ENCODE measurements at places on chromosomes 4 and X.
A peak's percentile ranks its signal among the peaks of the same experiment; 100 is the strongest.

- DNase-seq = no peak
Measured at GRCh38 chr4:109576462-109576861, 16.4 kb downstream of the MCUB start.

- DNase-seq = no peak
Measured at GRCh38 chr4:1409079-1409478, 2.8 kb upstream of the NKX1-1 start.

DNA sequence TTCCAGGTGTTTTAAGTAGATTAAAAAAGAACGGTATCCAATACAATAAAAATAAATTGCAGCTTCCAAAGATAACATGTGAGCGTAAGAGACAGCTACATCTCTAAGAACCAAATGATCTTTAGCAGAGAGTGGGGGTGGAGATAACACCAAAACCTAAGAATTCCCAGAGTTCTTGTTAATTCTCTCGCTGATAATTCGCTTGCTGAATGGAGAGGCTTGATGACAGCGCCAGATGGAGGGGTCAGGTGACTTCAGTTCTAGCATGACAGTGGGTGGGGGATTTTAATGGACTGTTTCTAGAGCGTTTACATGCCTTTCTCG, 2.3 kb downstream of the CLCN4 start:
- no peak for DNase-seq

DNA sequence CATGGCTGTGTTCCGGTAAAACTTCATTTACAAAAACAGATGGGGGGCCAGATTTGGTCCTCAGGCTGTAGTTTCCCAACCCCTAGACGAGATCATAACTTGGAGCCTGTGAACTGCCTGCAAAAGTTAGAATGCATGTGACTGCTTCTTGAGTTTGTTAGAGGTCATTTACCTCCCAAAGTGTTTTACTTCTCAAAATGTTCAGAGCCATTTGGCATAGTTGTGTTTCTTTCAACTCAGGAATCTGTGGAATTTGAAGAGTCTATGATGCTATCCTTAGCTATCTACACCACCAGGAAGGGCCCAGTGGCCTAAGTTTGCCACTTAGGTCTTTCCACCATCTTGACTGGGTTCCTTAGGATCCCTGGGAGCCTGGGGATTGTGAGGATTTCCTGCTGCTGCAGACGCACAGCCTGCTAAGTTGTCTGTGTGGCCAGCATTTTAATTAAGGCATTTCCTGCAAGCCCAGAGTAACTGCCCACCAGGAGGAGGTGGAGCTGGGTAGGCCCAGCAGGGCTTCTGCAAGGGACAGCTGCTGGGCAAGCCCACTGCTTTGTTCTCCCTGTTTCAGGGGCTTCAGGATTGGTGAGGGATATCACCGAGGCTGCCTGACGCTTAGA, 53.1 kb downstream of the CCNI start:
- no peak for DNase-seq

- DNase-seq = no peak
Measured at GRCh38 chrX:137771537-137771936, 205.6 kb downstream of the ZIC3 start.

- no peak for DNase-seq
Measured at GRCh38 chrX:150942942-150943594, 40.1 kb upstream of the HMGB3 start.

GRCh38 chr4:172866421-172866820, 302.2 kb upstream of the GALNT7 start:
- DNase-seq = no peak

DNA sequence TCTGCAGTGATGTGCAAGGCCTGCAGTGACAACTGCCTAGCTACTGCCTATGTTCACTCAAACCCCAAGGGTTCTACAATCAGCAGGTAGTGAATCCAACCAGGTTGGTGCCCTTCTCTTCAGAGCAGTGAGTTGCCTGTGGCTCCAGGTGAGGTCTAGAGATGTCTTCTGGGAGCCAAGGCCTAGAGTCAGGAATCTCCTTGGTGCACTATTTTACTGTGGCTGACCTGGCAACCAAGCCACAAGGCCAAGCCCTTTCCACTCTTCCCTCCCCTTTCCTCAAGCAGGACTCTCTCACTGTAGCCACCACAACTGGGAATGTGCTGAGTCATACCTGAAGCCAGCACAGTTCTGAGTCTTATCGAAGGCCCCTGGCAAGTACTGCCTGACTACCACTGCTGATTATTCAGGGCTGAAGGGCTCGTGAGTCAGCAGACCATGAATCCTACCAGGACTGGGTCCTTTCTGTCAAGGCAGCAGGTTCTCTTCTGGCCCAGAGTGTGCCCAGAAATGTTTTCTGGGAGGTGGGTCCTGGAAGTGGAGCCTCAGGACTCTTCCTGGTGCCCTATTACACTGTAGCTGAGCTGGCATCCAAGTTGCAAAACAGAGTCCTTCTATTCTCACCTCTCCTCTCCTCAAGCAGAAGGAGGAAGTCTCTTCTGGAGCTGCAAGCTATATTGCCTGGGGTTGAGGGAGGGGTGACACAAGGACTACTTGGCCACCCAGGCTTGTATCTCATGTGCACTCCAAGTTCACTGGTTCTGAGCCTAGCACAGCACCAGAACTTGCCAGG, 111.6 kb downstream of the BTC start:
- DNase-seq = peak; percentile 7

- peak; percentile 17 for DNase-seq
Measured at GRCh38 chr4:37338972-37339371, 94.4 kb downstream of the NWD2 start.

DNA sequence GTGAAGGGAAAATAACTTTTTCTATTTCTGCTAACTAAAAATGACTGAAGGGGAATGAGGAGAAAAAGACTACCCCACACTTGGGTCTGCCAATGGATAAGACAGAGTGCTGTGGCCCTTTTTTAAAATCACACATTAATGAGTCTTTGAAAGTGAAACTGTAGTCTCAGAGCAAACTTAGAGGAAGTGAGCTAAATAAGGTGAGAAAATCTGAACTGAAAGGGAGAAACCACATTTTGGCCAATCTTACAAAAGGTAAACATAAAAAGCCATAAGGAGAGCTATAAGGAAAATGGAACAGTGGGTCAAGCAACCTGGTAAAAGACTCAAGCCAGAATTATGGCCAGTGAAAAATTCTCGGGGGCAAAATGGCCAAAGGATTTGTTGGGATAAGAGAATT, 755.1 kb upstream of the IGFBP7 start:
- DNase-seq = no peak

GRCh38 chr4:72817012-72817411, 248.0 kb upstream of the ADAMTS3 start:
- no peak for DNase-seq

DNA sequence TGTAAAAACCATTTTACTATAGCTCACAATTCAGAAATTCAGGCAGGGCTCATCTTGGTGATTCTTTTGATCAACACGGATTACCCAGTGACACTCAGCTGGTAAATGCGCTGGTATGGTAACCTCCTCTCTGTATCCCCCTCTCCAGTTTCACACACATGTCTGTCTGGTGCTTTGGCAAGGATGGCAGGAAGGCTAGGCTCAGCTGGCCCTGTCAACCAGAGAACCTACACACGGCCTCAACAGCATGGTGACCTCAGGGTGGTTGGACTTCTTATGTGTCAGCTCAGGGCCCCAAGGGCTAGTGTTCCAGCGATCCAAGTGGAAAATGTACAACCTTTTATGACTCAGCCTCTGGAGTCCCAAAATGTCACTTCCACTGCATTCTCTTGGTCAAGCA, 55.7 kb upstream of the EOLA2 start:
- no peak for DNase-seq

DNA sequence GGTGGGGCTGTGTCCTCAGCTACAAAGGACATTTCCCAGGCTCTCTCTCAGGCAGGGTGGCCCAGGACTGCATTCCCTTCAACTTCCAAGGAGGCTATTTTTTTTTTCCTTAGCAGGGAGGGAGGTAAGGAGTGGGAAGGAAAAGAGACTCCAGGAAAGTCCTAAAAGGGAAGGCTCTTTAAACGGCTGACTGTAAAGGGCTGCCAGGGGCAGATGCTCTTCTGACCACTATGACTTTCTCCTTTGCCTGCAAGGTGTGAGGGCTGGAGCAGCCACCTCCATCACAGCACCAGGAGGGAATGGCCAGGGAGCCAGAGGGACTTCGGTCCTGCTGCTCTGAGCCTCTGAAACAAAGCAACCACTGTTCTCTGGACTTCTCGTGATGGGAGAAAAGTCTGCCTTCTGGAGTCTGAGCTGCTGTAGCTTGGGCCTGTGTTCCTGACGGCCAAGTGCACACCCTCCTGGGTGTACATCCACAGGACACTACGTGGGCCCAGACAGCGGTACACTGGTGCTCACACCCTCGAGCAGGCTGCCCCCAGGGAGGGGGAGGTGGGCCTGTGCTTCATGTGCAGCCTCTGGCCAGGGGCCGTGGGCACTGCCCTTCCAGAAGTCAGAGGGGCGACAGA, 17.9 kb downstream of the NAT8L start:
- no peak for DNase-seq

DNA sequence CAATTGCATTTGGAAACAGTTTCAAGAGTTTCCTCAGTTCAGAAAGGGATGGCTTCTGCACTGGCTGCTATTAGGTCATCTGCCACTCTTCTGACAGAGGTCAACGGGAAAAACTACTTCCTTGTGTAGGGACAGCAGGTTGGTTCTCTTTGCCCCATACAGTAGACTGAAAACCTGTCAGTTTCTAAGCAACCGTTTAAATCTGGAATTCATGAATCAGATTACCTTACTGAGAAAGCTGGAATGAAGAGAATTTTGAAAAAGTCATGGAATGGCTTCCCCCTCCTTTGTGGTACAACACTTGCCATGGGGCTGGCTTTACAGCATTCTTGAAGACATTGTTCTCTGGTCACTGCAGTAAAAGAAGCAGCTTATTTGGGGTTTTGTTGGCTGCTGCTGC, 240.3 kb downstream of the IL1RAPL2 start:
- no peak for DNase-seq

DNA sequence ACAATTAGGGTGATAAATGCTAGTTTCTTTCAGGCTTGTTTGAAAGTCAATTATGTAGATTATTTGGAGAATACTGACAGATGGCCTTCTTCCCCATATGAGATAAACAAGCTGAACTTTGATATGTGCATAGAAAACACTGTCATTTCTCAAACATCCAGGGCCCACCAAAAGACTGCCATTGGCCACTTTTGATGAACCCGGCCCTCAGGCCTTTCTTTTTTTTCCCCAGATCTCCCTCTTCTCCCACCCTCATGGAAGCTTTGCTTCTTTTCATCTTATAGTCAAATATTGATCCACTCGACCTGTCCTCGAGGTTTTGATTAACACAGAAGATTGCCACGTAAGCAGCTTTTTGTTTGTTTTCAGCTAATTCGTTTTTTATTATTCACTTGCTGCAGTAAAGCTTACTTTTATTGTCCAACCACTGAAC, 377.4 kb downstream of the SMARCA1 start:
- no peak for DNase-seq

DNA sequence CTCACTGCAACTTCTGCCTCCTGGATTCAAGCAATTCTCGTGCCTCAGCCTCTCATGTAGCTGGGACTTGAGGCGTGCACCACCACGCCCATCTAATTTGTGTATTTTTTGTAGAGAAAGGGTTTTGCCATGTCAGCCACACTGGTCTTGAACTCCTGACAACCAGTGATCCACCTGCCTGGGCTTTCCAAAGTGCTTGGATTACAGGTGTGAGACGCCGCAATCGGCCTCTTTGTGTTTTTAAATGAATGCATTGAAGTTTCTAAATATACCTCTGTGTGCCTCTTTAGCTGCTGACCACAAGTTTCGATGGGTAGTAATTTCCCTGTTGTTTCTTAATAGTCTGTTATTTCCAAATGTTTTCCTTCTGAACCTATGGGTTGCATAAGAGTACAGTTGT, 765.3 kb upstream of the GRIA3 start:
- DNase-seq = no peak

DNA sequence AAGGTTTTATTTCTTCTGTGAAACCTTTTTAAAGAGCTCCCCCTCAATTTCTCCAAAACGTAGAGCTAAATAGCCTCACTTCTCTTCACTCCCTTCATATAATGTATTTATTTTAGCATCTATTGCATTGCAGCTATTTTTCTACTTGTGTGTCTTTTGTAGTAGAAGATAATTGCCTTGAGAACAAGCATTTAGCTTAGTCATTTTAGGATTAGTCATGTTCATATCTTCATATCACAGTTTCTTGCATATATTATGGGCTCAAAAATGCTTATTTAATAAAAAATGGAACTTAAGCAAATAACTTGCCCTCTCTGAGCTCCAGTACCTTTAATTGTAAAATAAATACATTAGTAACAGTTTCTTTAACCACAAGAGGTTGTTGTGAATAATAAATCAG, 72.1 kb upstream of the SPANXC start:
- no peak for DNase-seq

DNA sequence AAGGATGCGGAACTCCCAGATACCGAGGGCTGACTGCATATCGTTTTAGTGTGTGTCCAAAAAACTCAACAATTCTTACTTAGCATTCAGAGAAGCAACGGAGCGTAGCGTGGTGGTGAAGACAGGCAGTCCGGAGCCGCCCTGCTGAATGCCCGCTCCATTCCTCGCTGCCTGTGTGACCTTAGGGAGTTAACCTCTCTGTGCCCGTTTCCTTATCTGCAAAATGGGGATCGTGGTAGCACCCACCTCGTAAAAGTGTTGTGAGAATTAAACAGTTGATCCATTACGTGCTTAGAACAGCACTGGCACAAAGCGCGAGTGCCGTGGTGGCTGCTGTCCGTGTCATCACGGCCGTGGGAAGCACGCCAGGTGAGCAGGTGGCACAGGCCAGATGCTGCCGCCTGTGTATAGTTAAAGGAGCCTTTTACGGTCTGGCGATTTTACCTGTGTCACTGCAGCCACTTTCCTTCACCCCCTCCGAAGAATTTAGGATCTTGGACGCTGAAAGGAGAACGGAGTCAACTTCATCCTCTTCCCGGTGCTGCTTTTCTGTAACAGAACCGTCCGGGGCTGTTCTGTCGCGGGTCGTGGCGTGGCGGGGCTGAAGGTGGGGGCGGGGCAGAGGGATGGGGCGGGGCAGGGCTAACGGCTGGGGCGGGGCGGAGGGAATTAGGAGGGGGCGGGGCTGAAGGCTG, 885 bp downstream of the CCDC110 start:
- no peak for DNase-seq

DNA sequence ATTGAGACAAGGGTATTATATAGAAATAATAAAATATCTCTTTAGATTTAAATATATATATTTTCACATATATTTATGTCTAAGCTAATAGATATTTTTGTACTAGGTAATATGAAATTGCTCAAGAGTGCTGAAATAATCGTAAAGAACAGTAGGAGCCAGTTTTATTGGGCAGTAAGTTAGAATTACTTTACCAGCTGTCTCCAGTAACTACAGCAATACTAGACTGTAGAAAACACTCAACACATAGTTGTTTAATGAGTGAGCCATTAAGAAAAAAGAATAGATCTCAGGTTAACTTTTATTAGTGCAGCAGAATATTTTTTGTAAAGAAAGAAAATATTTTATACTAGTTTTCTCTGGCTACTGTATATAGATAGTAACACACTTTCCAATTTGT, 715.2 kb downstream of the TRIML1 start:
- DNase-seq = no peak

DNA sequence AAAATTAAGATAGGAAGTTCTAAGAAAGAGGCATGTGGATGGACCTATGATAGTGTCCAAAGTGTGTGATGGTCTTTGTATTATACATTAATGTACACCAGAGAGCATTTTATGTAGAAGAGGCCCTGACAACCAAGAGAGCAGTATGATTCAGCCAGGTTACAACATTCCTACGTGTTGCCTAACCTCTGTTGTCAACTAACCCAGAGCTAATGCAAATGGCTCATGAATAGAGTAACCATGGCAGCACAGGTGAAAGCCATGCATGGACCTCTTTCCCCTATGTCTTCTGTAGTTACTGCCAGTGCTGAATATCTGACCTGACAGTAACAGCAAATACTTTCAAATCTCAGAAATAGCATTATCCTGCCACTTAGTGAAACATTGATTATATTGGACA, 255.6 kb downstream of the NDST4 start:
- no peak for DNase-seq
